ENCODE measurements at places on chromosomes 2 and 18.

- no peak for DNase-seq
Measured at GRCh38 chr2:182048088-182048487, 62.4 kb downstream of the PPP1R1C start.

GRCh38 chr18:79931475-79931874 lies 20.0 kb downstream of the SLC66A2 start:
- DNase-seq = no peak

- no peak for DNase-seq
Measured at GRCh38 chr2:196316050-196316430, 144.7 kb upstream of the STK17B start.

DNA sequence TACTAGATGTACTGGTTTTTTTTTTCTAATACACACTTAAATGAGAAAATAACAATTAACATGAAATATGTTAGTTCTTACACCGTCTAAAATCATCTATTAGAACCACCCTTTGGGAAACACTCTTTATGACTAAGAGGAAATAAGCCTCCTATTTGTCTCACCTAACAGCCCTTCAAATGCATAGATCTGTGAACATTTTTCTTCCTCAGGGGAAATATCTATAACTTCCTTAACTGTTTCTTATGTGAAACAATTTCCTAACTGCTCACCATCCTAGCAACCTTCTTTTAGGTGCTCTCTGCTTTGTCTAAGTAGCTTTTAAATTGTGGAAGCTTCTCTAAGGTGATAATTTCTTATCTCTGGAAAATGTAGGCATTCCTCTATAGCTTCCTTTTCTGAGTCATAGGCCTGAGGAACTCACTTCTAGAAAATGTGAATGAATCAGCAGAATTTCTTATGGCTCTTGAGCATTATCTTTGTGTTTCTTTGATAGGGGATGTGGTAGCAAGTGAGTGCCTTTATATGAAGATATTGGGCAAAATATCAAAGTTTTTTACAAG lies 56.1 kb downstream of the CNTNAP5 start:
- DNase-seq = no peak

- DNase-seq = no peak
Measured at GRCh38 chr2:98269274-98269673, 77.0 kb upstream of the CNGA3 start.

All from transverse colon (tissue), 4 donors.